ENCODE measurements at places on chromosomes 6 and 20.

DNA sequence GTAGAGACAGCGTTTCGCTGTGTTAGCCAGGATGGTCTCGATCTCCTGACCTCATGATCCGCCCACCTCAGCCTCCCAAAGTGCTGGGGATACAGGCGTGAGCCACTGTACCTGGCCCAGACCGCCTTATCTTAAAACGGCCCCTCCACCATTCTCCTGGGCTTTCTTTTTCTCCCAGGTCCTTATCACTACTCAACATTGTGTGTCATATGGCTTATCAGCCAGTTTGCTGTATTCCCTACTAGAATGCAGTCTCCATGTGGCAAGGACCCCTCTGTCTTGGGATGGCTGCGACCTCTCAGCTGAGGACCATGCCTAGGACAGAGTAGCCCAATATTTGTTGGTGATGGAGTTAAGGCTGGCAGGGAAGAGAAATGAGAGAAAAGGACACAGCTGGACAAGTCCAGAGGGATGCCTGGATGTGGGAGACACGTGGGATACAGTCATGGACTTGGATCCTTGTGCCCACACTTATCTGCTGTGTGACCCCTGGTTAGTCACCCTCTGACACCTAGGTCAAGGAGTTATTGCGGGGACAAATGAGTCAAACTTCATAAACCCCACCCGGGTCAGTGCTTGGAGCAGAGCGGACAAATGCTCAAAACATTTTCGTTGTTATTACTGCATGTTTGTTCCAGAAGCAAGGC is 24.0 kb downstream of the ADA start:
- no peak for DNase-seq

- no peak for DNase-seq
Observed at GRCh38 chr6:147910281-147910680, 401.8 kb downstream of the SAMD5 start.

DNA sequence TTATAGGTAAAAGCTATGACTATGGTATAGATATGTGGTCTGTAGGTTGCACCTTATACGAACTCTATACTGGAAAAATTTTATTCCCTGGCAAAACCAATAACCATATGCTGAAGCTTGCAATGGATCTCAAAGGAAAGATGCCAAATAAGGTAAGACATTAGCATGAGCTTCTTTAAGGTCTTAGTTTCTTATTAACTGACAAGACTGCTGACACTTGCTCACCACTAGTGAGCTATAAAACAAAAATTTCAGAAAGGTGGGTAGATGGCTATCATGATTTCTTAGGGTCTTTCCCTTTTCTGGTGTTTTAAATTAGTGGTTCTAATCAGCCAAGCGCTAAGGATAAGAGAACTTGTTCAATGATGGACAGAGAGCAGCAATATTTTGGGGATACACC is 21.9 kb downstream of the FAM217A start:
- peak; percentile 28 for DNase-seq

- peak; percentile 98 for DNase-seq
Observed at GRCh38 chr6:107064579-107065065, 36.6 kb downstream of the MTRES1 start.

- DNase-seq, result no peak
Observed at GRCh38 chr6:56687551-56687950, 44.9 kb upstream of the DST start.

DNA sequence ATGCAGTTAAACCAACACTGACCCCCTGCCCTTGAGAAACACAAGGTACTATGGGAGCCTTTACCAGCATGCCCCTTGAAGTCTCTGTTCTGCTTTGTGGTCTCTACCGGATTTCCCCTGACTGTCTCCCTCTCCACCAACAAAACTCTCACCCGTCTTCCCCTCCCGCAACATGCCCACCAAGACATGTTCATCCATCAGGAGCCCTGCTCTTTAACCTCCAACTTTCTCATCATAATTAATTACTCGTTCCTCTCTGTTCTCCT is 1.1 kb downstream of the ZNF165 start:
- DNase-seq, result no peak

DNA sequence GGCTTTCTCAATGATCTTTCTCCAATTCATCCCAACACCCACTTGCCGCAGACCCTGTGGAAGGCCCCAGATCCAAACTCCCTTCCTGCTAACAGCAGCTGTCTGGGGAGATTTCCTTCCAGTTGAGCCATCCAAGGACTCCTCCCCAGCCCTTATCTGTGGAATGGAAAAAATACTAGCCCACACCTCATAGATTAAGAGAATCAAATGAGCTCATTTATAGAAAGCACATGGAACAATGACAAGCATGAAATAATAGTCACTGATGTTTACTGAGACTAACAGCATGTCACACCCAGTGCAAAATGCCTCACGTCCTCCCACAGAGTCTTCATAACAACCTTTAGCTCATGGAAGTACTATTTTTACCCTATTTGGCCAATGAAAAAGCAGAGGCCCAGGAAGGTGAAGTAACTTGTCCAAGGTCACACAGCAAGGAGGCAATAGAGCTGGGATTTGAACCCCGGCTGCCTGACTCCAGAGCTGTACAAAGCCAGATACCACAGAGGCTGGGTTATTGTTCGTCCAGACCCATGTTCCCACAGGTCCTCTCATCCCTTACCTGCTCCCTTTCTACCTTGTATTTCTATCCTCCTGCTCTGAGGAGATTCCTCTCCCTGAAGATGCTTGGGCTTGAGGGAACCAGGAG is 23.4 kb upstream of the PTGIS start:
- no peak for DNase-seq

DNA sequence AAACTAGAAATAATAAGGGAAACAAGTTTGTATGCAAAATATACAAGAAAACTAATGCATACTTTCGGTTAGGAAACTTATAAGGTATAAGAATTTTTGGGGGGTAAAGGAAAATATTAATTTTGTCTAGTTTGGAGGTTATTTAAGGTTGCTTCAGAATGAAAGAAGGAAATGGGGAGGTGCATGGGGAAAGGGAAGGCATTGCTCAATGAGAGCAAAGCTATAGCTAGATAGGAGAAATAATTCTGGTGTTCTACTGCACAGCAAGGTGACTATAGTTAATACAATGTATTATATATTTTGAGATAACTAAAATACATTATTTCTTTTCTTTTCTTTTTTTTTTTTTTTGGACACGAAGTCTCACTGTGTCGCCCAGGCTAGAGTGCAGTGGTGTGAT is 5.4 kb upstream of the MYMX start:
- no peak for DNase-seq

GRCh38 chr6:145270464-145270863 is 464.9 kb downstream of the EPM2A start:
- DNase-seq, result no peak

DNA sequence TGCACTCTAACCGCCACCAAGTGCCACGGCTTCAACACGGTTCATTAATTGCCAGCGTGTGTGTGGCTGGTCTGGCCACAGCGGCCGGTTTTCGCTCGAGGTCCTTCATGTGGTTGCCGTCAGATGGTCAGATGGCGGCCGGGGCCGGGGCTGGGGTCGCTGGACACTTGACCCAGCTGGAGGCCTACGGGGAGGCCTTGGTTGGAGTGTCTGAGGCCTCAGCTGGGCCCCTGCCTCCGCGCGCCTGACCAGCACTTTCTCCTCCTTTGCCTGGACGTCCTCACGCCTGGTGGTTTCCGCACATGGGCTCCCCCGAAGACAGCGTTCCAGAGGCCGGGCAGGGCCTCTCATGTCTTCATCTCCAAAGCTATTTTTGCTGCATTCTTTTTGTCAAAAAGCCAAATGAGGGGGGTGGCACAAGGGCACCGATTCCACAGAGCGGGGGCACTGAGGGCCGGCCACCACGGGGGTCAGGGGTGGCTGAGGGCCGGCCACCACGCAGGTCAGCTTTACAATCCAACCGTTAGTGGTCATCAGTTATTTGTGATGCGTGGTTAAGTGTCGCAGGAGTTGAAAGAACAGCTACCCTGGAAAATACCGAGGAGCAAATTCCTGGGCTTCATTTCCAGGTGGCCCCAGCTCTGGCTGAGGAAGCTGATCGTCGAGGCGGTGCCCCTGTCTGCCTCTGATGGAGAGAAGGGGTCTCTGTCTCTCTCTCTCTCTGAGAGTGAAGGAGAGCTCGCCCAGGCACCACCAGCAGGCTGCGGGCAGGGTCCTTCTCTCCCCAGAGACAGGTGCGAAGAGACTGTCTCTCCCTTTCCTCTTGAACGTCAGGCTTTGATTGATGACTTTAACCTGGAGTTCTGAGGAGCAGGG is 50.5 kb upstream of the FRMD1 start:
- DNase-seq, result no peak

- DNase-seq, result no peak
Observed at GRCh38 chr20:47031004-47031403, 136.4 kb downstream of the EYA2 start.
